ENCODE measurements at places on chromosomes 3 and 15.
A peak's percentile ranks its signal among the peaks of the same experiment; 100 is the strongest.

GRCh38 chr15:54644796-54645195 lies 551.9 kb downstream of the RSL24D1 start:
- DNase-seq: no peak

DNA sequence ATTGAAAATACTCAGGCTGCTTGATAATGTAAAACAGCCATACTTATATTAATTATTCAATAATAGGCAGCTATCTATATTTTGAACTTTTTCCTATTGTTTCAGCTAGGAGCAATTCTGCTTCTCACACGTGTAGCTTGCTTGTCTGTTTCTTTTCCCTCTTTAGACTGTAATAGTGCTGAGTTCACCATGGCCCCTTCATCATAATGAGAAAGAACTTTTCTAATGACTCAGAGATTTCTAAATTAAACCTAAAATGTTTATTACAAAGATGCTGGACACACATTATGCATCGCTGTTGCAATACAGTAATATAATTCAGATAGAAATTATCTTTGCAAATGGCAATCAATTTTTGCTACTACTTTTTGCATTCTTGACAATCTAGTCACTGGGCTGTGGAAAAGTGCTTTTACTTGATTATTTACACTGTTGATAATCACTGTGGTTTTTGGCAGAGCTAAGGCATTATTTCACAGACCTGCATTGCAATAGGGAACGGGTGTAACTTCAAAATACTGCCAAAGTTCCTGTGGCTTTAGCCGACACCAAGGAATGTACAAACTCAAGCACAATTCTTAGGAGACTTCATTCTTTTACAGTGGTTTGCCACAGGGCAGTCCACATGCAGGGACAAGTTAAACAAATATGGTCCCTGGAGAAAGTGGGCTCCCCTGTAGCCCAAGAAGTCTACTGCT lies 281.0 kb upstream of the TBL1XR1 start:
- peak; percentile 14 for DNase-seq

DNA sequence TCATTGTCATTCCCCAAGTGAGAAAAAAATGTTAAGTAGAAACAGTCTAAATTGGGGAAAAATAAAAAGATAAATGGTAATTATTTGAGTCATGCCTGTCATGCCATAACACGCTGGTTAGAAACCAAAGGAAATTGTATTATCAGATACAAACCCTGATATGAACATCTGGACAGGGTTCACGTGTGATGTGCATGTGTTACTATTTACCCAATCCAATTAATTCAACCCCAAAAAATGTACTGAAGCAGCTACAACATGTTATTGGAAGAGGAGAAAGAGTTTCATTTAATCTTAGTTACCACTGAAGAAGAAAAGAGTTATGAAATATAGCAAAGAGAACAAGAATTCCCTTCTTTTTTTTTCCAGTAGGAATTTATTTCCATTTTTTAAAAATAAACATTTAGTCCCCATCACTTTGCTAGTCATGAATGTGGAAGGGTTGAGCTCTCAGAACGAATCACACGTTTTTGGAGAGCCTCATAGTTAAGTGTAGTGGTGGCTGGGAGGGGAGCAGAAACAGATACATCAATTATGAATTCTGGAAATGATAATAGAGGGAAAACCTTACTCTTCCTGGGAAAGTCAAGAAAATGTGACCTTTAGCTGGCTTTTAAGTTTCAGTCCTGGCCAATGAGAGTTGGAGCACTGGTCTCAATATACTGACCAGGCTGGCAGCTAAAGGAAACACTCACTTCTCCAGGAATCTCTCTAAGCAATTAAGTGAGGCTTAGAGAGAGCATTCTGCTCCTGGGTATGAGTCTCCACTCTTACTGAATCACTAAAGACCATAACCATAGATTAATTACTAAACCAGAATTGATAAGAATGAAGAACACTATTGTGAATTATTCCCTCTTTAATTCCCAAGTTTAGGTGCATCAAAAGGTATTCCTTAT lies 796.5 kb downstream of the GRM7 start:
- DNase-seq: no peak

- DNase-seq: no peak
These were observed 5.8 kb upstream of the ABHD17C start for GRCh38 chr15:80689294-80689693.

DNA sequence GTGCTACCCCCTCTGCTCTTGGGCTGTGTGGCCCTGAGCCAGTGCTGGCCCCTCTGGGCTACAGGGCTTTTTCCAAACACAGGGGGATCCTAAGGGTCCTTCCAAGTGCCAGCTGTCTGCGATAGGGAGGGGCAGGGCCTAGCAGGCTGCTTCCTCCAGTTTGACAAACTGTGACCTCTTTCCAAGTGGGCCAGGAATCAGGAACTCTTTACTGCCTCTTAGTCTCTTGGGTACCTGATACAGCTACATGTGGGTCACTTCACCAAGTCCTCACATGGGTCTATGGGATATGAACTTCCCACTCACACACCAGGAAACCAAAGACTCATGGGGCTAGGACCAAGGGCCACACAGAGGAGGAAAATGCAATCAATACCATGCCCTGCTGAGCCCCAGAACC lies 25.4 kb downstream of the SEC61A1 start:
- no peak for DNase-seq

DNA sequence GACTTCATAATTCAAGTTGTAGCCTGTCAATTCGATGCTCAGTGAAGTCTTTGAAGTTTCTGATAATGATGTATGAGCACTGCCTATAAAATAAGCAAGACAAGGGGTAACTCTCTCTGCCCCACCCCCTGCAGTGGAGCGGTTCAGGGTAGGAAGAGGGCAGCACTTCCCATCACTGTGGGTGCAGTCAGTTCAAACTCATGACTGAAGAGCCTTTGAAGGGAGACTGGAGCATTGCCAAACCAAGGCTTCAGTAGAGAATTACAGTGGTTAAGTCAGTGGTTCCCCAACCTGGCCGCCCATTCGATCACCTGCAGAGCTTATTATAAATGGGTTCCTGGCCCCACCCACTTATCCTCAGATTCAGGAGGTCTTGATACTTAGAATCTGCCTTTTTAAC lies 190.6 kb downstream of the SHQ1 start:
- no peak for DNase-seq
